H9 (cell line): ENCODE measurements at places on chromosomes 3 and 15. TPM values are rescaled to one million over a fixed set of nuclear protein-coding genes. Genes with fewer than 3 reads are reported as not detected.

CEMIP gene
- 0.09 and 0.26 TPM in 2 replicates for total RNA-seq

ZDHHC19 gene
- 1.6 and 2.2 TPM in 2 replicates for total RNA-seq

MESP1 gene
- total RNA-seq: not detected in 2 replicates

PRR23B gene
- not detected in 2 replicates for total RNA-seq

CD200 gene
- total RNA-seq: 51.6 and 56.0 TPM in 2 replicates

TMEM108 gene
- total RNA-seq: 3.5 and 5.0 TPM in 2 replicates

FSIP1 gene
- total RNA-seq: 0.64 and 0.96 TPM in 2 replicates

APEH gene
- total RNA-seq: 215 and 220 TPM in 2 replicates

HRG gene
- not detected in 2 replicates for total RNA-seq

ECE2 gene
- total RNA-seq: not detected in 2 replicates

CX3CR1 gene
- total RNA-seq: 0.09 TPM in 1 of 2 replicates, not detected in the other

CYP8B1 gene
- not detected in 2 replicates for total RNA-seq

CNTN3 gene
- 0.29 TPM in 1 of 2 replicates, not detected in the other for total RNA-seq

DAZL gene
- total RNA-seq: 21.2 and 21.7 TPM in 2 replicates

LOXL1 gene
- 6.9 and 9.1 TPM in 2 replicates for total RNA-seq

FAM81A gene
- 1.0 and 1.7 TPM in 2 replicates for total RNA-seq

GOLGA8S gene
- 0.07 TPM in 2 replicates for total RNA-seq

GOLGA6L7 gene
- not detected in 2 replicates for total RNA-seq

CHRFAM7A gene
- total RNA-seq: 2.4 and 4.3 TPM in 2 replicates

COLQ gene
- total RNA-seq: 0.61 and 1.1 TPM in 2 replicates

ALDH1L1 gene
- 0.68 and 0.90 TPM in 2 replicates for total RNA-seq

PLSCR2 gene
- not detected in 2 replicates for total RNA-seq

MELTF gene
- total RNA-seq: 8.8 and 9.2 TPM in 2 replicates

GOLGA8Q gene
- not detected in 2 replicates for total RNA-seq
